Calu3 (cell line): ENCODE measurements at places on chromosomes 3 and 15.
A peak's percentile ranks its signal among the peaks of the same experiment; 100 is the strongest.

DNA sequence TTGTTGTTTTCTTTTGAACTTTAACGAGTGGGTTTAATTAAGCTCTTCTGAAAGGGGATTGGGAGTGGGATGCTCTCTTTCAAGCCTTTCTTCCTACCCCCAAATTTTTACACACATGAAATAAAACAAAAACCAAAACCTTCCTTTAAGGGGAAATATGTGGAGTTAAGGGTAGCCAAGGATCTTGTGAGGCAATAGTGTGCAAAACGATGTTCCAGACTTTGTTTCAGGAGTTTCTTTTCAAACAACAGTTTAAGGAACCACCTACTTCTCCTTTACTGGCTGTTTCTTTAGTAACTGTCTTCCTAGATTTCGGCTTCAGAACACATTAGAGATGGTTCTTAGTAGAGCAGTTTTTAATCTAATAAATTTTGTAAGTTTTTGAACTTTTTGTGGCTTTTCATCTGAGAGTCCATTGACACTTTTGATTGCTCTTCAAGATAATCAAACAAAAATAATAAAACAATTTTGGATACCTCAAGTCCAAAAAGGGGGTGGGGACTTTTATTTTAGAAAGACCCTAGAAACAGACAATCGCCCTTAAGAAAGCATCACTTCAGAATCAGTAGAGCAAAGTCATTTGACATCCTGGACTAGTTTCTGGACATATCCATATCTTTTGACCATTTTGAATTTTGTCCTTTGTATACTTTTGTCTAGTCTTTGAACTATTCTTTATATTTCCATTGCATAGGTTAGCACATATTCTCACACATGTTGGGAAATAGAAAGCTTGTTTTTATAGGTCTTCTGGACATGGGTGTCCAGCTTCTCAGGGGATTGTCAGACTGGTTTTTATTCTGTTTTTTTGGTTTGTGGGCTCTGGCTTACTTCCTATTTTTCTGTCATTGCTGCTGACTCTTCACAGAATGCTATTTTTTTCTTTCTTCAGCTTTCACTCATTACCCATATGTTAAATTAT is 6.0 kb downstream of the DIPK2A start:
- DNase-seq = no peak

DNA sequence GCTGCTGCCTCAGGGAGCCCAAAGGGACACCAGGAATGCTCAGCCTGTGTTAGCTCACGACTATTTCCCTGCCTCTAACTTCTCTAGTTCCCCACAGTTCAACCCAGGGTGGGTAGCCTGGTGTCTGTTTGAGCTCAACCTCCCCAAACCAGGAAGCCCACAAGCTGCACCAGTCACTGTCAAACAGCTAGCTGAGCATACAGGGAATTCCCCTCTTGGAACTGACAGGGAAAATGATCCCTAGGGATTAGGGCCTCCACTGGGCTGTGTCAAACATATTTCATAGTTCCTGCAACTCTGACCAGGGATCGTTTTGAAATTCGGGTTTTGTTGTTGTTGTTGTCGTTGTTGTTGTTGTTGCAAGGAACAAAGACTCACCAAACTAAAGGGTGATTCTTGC is 147.1 kb upstream of the ICE2 start:
- no peak for DNase-seq

DNA sequence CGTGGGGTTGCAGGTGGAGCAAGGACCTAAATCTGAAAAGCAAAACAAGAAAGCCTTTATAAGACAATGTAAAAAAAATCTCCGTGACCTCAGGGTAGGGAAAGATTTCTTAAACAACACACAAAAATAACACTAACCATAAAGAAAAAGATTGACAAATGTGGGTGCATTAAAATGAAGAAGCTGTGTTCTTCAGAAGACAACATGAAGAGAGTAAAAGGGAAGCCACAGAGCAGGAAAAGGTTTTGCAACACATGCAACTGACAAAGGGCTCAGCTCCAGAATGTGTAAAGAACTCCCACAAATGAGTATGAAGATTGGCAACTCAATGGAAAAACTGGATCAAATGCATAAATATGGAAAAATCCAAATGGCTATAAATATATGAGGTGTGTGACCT is 74.2 kb downstream of the MAGEF1 start:
- no peak for DNase-seq

DNA sequence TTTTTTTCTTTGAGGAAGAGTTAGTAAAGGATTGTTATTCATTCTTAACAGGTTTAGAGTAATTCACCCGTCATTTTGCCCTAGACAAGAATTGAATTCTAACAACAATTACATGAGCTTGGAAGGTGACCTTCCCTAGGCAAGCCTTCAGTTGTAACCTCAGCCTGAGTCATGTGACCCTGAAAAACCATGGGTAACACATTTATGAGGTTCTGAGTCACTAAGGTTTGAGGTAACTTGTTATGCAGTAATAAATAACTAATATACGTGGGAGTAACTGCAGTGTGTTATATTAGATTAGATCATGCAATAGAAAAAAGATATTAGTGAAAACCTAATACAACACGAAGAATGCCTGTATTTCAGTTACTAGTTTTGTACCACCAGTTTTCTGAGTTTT is 237.6 kb upstream of the NDN start:
- DNase-seq = no peak

- no peak for DNase-seq
These were observed 16.8 kb upstream of the CADPS start for GRCh38 chr3:62892045-62892444.

- DNase-seq = no peak
These were observed 31.8 kb downstream of the IQGAP1 start for GRCh38 chr15:90419738-90420406.

GRCh38 chr3:157135671-157136396 is 24.1 kb downstream of the CCNL1 start:
- peak; percentile 64 for DNase-seq

DNA sequence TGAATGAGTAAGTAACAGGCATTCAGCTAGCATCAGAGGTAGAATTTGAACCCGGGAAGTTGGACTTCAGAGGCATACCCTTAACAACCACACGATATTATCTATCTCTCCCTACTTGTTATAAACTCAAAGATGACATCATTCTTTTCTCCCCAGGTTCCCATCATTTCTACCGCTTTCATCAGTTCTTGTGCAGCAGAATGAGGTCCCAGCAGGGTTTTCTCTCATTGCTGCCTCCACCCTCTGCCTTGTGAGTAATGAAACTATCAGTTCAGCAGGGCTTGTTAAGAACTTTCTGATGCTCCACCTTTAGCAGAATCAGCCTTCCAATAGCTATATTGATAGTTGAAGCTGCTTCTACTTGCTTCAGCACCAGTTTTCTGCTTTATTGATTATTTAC is 487.5 kb upstream of the KCNMB2 start:
- no peak for DNase-seq

GRCh38 chr15:95624616-95625361 is 705.7 kb upstream of the NR2F2 start:
- no peak for DNase-seq

DNA sequence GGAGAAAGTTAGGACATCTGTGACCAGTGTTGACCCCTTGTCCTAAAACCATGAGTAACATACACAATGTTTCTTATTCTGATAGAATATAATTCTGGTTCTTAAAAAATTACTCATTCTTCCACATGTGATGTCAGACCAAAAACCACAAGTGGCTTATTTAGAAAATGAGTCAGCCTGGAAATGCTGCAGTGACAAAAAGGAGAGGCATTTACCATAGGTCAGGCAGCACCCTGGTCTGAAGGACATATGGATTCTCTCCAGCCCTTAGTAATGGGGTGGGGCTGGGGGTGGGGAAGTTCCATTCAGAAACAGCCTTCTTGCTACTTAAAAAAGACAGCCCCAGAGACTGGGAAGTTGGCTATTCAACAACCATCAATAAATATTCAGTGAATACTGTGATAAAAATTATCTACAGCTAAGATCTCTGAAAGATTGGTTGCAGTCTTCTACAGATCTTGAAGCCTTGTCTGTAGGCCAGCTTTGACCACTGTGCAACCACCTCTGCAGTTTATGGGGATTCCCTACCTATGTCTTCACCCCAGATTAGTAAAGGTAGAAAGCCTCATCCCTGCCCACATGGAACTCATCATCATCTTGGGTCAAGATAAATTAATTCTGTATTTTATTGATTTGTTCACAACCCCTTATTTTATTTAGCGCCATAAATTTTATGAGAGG is 34.9 kb upstream of the TIMP4 start:
- DNase-seq = peak; percentile 57

- DNase-seq = no peak
These were observed 72.2 kb downstream of the LEKR1 start for GRCh38 chr3:156898296-156898880.

GRCh38 chr3:85846940-85847339 is 888.2 kb downstream of the CADM2 start:
- no peak for DNase-seq

DNA sequence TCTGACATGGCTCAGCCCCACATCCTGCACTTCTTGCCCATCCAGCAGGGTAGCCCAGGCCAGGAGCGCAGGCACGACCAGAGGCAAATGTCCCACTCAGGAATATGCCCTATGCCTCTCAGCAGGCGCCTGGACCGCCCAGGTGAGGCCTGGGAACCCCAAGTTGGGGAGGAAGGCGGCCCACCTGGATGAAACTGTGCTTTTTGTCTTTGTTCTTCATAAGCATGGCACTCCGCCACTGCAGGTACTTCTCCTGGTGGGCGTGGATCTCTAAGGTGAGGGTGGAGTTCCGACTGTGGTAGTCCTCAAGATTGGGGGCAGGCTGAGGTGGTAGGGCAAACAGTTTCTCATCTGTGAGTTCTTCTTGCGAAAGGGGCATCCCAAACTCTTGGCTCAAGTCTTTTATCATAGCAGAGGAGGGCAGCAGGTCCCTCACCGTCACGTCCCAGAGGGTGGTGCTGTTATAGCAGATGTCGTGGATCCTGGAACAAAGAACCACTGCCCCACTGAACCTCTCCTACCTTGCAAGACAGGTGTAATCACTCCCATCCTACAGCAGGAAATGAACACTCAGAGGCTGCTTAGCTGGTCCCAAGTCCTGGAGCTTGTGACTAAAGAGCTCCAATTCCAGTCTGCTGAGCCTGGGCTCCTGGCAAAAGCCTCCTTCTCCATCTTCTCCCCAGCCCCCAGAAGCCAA is 53.2 kb downstream of the ACAD9 start:
- DNase-seq = no peak

- DNase-seq = no peak
These were observed 37.2 kb upstream of the CLSTN2 start for GRCh38 chr3:139897759-139898158.

- DNase-seq = no peak
These were observed 9.6 kb upstream of the CLDN16 start for GRCh38 chr3:190378240-190378891.

- DNase-seq = no peak
These were observed 58.2 kb downstream of the AAGAB start for GRCh38 chr15:67196222-67196621.

DNA sequence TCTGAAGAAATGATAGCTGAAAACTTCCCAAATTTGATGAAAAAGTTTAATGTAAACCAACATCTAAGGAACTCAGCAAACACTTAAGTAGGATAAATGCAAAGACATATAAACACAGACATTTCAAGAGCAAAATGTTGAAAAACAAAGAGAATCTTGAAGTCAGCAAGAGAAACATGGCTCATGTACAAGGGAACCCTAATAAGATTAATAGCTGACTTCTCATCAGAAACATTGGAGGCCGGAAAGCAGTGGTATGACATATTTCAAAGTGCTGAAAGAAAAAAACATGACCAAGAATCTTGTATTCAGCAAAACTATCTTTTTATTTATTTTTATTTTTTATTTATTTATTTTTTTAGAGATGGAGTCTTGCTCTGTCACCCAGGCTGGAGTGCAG is 10.6 kb upstream of the PRKCI start:
- no peak for DNase-seq

DNA sequence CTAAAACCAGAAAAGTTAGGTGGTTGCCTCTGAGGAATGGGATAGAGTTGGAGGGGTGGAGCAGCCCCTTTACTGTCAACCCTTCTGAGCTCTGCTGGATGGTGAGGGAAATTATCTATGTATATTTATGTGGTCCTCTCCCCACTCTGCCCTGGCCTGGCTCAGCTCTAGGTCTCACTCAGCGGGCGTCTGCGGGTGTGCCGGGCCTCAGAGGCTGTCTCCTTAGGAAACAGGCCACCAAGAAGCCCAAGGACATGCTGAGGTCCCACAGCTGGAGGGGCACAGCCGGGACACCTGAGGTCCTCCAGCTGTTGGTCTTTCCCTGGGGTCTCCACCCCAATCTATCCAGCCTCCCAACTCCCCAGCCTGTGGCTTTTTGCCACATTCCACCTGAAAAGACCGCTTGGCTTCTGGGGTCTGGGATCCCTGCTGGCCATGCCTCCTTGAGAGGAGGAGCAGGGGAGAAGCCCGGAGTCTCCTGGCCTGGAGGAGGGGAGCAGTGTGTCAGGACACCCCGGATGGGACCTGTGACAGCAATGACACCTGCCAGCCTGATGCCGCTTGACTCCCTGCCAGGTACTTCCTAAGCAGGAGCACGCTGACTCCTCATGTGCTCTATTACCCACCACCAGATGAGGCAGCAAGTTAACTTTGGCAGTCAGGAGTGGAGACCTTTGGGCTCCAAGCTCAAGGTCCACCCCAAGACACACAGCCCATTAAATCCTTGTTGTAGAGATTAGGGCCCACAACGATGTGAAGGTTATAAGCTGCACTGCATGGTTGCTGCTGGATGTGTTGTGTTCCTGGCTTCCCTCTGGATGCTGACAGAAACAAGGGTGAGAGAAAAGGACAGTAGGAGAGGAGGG is at the start of gene SLC28A1:
Gene SLC28A1 (plus strand): TSS at position 747 of the 866 bp plus-strand sequence. CDS start 3,099 bp downstream, outside the sequence.
- DNase-seq = peak; percentile 20

- DNase-seq = no peak
These were observed 29.7 kb upstream of the SPATA12 start for GRCh38 chr3:57030721-57031120.

GRCh38 chr15:48233246-48233645 is 27.1 kb downstream of the SLC12A1 start:
- DNase-seq = no peak

DNA sequence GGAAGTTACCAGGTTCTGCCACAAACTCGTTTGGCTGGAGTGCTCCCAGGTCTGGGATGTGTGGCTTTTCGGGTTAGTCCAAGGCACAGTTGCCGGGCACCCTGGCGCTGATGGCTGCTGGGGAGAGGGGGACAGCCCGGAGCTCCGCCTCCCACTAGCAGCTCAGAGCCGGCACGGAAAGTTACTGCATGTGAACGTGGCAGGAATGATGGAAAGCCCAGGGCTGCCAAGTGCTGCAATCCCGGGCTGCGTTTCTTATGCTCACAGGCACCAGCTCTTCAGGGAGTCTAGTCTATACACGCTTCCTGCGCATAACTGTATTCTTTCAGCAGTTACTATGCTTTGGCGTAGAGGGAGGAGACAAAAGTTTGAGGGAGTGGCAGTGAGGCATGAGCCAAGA is 141.8 kb upstream of the ICE2 start:
- no peak for DNase-seq

DNA sequence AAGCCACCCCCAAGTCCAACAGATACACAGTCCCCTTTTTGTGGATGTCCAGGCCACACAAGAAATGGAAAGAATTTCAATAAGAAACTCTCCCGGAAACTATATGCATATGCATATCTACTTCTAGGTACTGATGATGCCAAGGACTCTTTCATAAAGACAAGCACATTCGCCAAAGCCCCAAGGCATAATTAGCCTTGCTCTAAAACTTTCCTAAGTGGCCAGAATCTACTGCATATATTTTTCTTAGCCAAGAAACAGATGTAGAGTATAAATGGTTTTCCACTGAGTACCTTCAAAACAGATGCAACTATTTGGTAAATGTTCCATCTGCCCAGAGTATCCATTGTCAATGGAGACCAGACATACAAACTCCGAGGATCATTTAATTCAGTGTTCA is 73.9 kb downstream of the MAGI1 start:
- no peak for DNase-seq
